ENCODE measurements at places on chromosomes 7 and 10.

DNA sequence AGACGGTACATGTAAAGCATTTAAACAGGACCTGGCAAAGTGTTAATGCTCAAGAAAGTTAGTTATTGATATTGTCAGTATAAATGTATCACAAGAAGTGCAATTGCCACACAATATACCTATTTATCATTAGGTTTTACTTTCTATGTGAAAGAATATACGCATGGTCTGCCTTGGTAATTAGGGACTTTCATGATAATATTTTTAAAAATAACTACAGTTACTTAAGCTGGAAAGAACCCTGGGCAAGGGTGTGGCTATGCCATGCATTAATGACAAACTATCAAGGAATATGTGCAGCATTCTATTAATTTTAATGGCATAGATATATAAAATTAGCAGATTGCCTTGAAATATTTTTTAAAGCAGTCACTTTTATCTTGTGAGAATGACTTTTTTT is 191.2 kb downstream of the CSTF2T start:
- DNase-seq, result no peak

GRCh38 chr10:129912986-129913695 is 50.9 kb downstream of the EBF3 start:
- DNase-seq, result no peak

GRCh38 chr7:106099539-106099938 is 12.6 kb downstream of the SYPL1 start:
- DNase-seq, result no peak

DNA sequence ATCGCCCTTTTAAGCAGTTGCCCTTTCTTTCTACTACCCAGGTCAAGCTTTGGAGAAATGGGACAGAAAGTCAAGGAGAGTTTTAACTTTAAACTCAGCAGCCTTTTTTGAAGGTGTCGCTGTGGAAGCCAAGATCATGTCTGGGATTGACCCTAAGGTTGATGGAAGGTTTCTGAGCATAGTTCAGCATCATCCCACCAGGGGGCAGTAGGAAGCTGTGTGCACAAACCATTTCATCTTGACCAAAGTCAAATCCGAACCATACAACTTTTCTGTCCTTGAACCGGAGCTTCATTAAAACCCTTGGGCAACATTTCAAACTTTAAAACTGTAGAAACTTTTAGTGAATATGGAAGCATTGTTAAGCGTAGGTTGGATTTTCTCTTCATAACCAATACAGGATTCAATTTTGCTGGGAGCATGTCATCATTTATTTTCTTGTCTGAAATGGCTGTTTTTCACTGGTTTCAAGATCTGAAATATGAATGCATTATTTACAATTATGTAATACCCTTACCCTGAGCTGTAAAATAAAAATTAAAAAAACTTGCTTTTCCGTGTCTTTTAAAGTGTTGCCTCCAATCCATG is 214.4 kb upstream of the KIAA1217 start:
- peak; percentile 47 for DNase-seq

DNA sequence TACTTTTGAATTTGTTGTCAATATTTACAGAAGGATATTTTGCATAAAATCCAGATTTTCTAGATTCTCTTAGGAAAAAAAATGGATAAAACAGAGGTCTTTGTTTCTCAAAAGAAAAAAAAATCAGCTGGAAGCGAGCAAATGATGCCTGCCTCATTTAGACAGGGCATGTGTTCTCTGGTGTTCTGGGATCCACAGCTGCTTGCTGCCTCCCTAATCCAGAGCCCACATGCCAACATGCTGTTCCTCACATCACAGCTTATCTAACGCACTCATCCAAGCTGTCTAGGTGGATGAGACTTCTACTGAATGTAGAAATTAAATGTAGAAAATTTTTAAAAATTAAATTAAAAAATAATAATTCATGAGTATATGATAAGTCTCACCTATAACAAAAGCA is 630.1 kb downstream of the SORCS1 start:
- DNase-seq, result no peak

DNA sequence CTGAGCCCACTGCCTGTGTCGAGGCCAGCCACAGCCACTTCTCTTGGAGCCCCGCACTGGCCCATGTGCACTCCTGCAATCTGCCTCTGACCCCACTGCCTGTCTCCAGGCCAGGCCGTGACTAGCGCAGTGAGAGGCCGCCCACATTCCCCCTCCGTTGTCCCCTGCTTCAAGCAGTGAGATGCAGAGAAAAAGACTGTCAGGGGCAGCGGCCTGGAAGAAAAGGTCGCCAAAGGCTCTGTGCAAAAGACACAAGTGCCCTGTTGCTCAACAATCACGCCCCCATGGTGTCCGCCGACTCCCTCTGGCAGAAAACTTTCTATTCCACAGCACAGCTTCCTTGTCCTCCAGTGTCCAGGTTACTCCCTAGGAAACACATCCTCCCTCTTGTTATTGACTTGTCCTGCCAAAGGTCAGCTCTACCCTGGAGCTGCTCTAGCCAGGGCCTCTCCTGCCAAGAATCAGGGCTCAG is 9.9 kb downstream of the FAM131B start:
- DNase-seq, result no peak

- peak; percentile 100 for DNase-seq
Measured at GRCh38 chr7:102273749-102274712, 12.6 kb upstream of the SH2B2 start.

- DNase-seq, result no peak
Measured at GRCh38 chr7:231030-231857, 38.9 kb downstream of the FAM20C start.

GRCh38 chr7:25256333-25256819 is 28.1 kb upstream of the NPVF start:
- DNase-seq, result no peak

GRCh38 chr10:121614613-121615434 is 16.6 kb upstream of the FGFR2 start:
- DNase-seq, result no peak

GRCh38 chr10:115903207-115903606 is 369.8 kb downstream of the GFRA1 start:
- DNase-seq, result no peak

DNA sequence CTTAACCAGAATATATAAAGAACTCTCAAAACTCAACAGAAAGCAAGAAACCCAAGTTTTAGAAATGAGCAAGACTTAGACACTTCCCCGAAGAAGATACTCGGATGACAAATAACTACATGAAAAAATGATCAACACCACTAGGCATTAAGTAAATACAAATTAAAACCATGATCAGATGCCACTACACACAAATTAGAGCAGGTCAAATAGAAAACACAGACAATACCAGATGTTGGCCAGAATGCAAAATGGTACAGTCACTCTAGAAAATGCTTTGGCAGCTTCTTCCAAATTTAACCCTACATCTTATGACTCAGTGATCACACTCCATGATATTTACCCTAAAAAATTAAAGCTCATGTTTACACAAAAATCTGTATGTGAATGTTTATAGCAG is 18.4 kb downstream of the TMEM176A start:
- DNase-seq, result no peak

DNA sequence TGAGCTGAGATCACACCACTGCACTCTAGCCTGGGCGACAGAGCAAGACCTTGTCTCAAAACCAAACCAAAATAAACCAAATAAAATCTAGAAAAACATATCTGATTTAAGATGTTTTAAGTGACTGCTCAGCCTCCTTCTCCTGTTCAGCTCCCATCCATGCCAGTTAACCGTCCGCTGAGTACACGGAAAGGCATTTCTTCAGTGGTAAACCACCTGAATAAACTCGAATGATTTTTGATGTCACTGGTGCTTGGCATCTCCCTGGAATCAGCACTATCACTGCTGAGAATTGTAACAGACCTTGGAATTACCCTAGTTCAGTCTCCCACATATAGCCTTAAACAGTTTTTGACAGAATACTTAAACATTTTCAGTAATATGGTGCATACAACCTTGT is 24.1 kb upstream of the NRCAM start:
- no peak for DNase-seq

DNA sequence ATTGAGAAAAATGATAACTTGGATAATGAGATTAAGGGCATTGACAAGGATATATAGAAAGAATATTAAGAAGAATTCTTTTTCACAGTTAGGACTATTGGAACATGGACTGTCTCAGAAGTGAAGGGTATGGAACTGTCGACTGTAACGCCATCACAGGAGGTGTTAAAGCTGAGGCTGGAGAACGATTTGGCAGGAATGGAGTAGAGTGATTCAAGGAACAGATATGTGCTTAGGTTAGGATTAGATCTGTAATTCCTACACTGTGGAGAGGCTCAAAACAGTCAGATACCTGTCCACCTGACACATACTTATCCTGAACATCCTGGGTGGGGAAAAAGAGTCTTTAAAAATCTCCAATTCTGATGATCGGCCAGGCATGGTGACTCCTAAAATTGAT is 30.9 kb downstream of the RHOBTB1 start:
- no peak for DNase-seq

GRCh38 chr7:121339082-121339481 is 10.3 kb downstream of the WNT16 start:
- DNase-seq, result no peak

DNA sequence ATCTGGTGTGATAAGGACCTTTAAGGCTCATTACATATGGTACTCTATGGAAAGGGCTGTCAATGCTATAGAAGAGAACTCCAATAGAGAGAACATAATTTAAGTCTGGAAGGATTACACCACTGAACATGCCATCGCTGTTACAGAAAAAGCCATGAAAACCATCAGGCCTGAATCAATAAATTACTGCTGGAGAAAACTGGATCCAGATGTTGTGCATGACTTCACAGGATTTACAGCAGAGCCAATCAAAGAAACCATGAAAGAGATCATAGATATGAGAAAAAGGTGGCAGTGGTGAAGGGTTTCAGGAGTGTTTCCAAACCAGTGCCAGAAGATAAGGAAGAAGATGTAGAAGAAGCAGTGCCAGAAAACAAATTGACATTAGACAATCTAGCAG is 18.9 kb upstream of the GPR22 start:
- DNase-seq, result no peak

DNA sequence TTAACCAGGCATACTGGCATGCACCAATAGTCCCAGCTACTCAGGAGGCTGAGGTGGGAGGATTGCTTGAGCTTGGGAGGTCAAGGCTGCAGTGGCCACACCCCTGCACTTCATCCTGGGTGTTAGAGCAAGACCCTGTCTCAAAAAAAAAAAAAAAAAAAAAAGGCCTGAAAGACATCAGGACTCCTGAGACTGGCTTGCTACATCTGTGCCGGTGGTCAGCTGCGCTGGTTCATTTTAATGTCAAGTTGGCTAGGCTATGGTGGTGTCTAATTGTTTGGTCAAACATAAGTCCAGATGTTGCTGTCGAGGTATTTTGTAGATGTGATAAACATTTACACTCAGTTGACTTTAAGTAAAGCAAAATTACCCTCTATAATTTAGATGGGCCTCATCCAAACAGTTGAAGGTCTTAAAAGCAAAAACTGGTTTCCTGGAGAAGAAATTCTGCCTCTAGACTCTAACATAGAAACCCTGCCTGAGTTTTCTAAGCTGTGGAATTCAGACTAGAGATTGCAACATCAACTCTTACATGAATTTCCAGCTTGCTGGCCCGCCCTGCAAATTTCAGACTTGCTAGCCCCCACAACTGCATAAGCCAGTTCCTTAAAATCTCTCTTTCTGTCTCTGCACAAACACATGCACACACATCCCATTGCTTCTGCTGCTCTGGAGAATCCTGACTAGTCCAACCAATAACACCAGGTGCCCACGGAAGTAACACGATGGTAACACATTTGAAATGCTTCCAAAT is 18.2 kb downstream of the MYOF start:
- DNase-seq, result no peak

DNA sequence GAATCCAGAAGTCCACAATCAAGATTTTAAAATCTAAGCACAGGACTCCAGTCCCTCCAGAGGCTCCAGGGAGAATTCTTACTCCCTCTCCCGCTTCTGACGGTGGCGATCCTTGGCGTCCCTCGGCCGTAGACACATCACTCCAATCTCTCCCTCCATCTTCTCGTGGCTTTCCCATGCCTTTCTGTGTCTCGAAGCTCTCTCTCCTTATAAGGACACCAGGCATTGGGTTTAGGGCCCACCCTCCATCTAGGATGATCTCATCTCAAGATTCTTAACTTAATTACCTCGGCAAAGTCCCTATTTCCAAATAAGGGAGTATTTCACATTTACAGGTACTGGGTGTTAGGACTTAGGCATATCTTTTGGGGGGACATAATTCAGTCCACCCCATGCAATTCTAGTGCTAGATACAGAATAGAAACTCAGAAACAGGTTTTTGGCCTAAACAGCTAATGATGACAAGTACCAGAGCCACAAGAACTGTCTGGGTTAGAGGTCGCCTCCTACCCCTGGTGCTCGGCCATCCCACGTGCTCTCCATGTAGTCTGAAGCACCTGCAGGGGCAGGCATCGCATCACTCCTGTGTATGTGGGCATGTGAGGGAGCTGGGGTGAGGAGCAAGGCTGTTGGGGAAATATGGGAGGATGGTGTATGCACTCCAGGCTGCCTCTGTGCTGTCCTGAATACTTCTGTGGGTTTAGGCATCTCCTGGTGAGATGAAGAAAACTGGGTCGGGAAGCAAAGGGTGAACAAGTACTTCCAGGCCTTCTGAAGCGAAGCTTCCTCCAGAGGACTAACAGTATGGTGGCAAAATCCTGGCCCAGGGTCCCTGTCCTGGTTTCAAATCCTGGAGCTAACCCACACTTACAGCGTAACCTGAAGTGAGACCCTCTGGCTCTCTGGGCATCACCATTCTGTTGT is 298.3 kb upstream of the ZMIZ1 start:
- DNase-seq, result no peak

- peak; percentile 90 for DNase-seq
Measured at GRCh38 chr10:91652364-91652763, 19.5 kb upstream of the PPP1R3C start.

DNA sequence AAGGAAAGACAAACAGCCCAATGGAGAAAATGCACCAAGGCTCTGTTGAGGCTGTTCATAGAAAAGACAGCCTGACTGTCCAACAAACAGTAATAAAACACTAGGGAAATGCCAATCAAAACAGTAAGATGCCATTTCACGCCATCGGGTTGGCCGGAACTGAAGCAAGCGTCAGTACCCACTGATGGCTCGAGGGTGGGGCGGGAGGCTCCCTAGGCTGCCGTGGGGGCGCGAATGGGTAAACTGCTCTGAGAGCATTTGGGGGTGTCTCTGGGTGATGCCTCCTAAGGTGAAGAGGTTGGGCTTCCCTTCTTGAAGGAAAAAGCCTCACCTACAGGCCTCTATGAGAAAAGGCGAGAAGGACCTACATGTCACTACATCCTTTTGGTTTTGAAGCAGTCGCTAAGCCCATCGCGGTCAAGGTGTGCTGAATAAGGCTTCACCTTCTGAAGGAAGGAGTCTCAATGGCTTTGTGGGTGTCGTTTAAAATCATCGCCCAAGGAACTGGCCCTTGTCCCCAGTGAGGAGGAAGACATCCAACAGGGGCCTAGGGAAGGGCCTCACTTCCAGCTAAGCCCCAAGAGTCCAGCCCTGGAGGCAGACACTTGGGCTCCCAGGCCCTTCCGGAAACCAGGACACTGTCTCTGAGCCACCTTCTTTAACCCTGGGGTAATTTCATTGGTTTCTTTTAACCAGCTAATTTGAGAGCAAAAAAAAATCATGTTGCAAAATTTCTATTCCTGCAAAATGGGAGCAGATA is 98.5 kb upstream of the PPP2R2D start:
- no peak for DNase-seq

All from SW480 (cell line).